AG10803 (cell line): ENCODE measurements at places on chromosomes 3 and 15.

DNA sequence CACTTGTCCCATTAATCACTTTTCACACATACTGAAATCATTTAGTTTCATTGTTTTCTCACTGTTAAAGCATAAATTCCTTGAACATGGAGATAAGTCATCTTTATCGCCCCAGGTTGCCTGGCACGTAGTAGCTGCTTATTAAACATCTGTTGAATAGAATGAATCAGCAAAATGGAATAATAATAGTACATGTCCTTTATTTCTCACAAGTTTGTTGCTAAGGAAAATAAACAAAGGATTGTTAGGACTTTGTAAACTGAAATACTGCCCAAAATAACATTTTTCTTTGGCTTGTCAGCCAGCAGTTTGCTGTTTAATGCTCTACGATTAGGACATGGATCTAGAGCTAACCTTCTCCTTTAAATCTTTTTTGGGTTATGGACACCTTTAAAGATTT, 17.9 kb downstream of the SLC35A5 start:
- DNase-seq: peak; percentile 84

GRCh38 chr3:62319570-62320243, 53.6 kb downstream of the FEZF2 start:
- no peak for DNase-seq

GRCh38 chr15:29121369-29121656, 148.3 kb downstream of the NSMCE3 start:
- DNase-seq: no peak

DNA sequence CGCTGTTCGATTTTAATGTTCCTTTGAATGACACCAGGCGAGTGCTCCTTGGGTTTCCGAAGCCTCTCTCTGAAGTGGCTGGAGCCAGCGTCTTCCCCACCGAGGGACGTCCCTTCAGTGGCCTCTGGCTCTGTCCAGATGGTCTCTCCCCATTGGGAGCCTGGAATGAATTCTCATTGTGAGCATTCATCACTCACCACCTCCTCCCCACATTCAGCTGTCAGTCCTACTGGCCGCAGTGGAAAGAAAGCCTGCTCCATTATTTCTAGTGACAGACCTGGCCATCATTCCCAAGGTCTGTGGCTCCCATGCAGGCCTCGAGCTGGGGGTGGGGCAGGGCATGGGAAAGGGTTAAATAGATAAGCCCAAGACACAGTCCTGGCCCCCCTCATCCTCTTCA, 35.2 kb downstream of the ZNF710 start:
- no peak for DNase-seq

DNA sequence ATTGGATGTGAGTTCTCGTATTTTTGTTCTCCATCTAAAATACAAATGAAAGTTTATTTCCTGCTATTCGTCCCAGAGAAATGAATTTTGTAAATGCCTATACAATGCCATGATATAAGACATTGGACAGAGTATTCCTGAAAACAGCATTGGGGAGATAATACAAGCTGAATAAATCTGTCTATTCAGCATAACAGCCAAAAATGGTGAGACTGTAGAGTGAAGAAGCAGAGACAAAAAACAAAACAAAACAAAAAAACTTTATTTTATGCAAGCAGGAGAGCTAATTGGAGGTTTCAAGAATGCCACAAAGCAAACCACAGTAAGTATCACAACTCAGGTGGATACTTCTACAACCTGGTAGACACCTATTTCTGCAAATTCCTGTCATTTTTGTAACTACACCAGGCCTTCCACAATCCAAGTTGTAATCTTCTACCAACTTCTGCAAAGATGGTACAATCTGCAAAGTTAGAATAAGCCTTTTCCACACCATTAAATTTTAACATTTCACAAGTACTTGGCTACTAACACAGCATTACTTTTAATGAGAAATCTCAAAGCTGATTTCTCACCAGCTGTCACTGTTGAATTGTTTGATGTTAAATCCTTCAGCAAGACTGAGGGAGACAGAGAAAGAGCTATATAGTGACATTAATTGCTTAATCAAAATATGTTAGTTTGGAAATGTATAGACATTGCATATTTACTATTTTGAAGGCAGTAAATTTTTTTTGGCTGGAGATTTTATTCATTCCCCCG, 163.1 kb downstream of the CLSTN2 start:
- no peak for DNase-seq

GRCh38 chr3:35596335-35596995, 42.9 kb upstream of the ARPP21 start:
- DNase-seq: no peak

- no peak for DNase-seq
Measured at GRCh38 chr3:144816323-144816722, 844.7 kb downstream of the DIPK2A start.

GRCh38 chr3:17287006-17287689, 402.4 kb downstream of the PLCL2 start:
- no peak for DNase-seq

DNA sequence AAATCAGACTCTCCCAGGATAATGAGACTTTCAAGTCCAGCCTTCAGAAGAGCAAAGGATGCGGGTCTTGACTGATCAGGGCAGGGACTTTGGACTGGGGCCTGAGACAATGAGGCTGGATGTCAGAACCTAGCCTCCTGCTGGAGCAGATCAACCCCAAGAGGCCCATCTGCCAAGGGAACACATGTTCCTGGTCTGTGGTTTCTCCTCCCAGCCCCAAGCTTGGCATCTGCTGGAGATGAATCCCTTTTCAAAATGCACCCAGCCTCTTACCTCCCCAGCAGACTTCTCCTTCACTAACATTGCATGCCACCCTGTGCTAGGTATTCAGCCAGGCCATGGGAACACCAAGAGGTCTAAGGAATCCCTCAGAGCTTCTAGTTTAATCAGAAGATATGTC, 43.7 kb upstream of the MFGE8 start:
- peak; percentile 55 for DNase-seq

GRCh38 chr3:119497820-119498185, 544 bp upstream of the TIMMDC1 start:
- peak; percentile 25 for DNase-seq

DNA sequence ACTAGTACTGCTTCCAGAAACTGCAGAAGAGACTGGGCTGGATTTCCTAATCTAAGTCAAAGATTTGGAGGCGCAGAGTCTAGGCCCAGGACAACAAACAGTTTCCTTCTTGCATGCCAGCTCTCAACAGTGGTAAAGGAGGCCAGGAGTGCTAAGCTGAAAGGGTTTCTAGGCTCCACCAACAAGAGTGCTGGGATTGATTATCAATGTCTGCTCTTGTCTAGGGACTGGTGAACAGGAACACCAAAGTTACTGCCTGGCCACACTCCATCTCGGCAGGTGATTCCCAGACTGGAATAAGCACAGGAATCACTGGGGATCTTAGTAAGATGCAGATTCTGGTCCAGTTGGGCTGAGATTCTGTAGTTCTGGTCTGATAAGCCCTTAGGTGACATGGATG, 22.8 kb upstream of the FGD5 start:
- no peak for DNase-seq

GRCh38 chr15:89795996-89796395, 18.7 kb downstream of the ANPEP start:
- no peak for DNase-seq

DNA sequence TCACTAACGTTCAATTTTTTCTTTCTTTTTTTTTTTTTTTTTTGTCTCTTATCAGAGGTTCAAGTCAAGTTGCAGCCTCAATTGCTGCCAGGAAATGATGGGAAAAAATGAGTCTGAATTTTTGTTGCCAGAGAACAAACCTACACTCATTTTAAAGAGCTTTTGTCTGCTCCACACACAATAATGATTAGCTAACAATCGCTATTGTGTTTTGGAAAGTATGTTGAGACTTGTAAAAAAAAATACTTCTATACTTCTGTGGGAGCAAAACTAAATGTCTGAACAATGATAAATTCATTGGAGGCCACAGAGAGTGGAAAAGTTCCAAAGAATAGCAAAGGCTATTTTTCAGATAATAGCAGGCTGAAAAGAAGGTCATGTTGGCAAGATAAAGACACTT, 176.3 kb upstream of the LMCD1 start:
- no peak for DNase-seq

GRCh38 chr15:48675436-48675835, 29.9 kb upstream of the FBN1 start:
- peak; percentile 41 for DNase-seq

DNA sequence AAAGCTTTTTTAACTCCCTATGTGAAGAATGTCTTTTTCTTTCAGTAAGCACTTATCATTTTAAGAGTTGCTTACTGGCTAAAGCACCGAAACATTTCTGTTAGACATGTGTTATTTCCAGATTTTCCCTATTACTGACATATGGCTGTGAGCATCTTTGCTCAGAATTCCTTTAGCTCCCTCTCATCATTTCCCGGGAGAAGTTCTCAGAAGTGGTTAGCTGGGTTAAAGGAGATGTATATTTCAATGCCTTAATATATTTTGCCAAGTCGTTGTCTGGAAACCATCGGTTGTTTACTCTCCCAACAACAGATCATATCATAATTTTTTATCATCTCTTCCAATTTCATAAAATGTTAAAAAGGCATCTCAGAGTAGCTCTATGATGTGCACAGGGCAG, 396.5 kb downstream of the OCA2 start:
- DNase-seq: peak; percentile 34

GRCh38 chr15:80491163-80491847, 87.1 kb downstream of the ARNT2 start:
- no peak for DNase-seq

DNA sequence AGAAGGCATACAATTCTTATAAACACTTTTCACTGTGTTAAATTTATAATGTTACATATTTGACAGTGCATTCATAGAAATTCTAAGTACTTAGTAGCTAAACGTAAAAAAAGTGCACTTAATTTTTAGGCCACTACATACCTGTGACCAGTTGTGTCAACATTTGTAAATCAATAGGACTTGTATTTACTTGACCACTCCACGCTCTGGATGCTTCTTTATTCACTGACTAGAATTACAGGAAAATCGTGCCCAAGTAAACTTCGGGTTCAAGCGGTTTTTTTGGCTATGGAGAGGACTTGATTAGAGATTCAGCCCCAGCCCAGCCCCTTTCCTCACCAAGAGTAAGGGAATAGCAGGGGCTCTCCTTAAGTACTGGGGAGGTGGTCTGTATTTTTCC, 21.8 kb downstream of the WDR53 start:
- no peak for DNase-seq

DNA sequence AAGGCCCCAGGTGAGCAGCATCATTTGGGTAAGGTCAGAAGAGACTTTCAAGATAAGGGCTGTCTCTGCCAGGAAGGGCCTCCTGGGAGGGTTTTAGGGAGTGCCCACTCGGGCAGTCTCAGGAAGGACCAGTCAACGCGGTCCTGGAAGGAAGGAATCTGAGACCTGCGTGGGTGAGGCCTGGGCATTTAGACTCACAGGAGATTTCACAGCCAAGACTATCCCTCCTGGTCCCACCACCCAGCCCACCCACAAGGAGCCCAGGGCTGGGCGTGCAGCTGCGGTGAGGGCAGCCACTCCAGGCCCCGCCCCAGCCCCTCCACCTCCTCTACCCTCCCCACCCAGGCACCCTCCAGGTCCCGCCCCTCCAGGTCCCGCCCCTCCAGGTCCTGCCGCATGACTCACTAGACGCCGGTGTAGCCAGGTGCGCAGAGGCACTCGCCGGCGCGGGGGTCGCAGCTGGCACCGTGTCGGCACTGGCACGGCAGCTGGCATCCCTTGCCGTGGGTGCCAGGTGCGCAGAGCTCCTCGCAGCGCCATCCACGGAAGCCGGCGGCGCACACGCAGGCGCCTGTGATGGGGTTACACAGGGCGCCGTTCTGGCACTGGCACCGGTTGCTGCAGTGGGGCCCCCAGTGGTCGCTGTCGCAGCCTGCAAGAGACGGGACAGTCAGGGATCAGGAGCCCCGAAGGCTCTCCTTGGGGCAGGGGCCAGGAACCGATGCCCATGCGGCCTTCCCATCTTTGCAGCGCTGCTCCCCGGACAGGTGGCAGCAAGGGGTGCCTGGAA, 112.7 kb downstream of the RAB11A start:
- DNase-seq: no peak

GRCh38 chr3:24952388-24952787, 457.7 kb upstream of the THRB start:
- no peak for DNase-seq

- DNase-seq: peak; percentile 2
Measured at GRCh38 chr3:100436951-100437350, 35.6 kb downstream of the LNP1 start.

- DNase-seq: no peak
Measured at GRCh38 chr3:185313693-185314246, 49.2 kb upstream of the MAP3K13 start.

DNA sequence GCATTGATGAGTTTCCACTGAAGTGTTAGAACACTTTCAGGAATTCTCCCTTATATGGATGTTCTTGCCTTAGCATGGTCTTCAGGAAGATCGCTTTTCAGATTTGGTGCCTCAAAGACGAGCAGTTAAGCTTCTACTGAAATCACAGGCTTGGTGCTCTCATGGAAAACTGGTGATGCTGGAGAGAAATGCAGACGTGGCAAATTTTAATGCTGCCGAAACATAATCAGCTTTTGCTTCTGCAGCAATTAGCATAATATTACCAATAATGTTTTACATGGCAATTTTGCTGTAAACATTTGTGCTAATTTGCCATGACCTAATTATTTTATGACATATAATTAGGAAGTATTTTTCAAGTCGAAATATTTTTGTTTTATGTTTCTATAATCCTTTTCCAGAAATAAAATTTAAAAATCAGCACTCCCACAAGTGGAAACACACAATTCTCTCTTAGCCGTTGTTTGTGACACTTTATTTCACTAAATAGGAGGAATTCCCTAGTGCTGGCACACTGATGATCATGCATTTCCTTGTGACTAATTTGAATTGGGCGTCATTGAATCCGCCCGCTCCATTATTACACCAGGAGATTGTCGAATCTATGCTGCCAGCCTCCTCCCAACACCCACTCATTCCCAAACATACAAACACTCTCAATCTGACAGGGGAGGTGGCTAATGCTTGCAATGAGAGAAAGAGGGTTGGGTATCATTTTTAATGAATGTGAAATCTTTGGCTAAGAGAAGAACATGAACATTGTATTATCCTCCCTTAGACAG, 506.8 kb upstream of the PPP2R3A start:
- no peak for DNase-seq

GRCh38 chr15:67716171-67716570, 109.1 kb upstream of the SKOR1 start:
- no peak for DNase-seq

GRCh38 chr15:73273181-73274002, 95.4 kb downstream of the HCN4 start:
- peak; percentile 60 for DNase-seq

DNA sequence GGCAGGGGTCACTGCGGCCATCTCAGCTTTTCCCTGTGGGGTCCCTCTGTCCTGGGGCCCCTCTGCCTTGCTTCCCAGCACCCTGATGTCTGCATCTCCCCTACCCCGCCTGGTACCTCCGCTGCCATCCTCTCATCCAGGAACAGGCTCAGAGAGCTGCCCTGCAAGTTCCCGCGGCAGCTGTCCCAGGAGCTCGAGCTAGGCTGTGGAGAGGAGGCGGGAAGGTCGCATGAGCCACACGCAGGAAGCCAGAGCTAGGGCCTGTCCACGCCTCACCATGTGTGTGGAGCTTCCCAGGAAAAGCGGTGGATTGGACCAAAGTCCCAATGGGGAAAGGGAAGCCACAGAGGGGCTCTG, 12.5 kb downstream of the PLA2G4B start:
- DNase-seq: no peak
